ENCODE measurements at places on chromosomes 12 and 14. TPM values are rescaled to one million over a fixed set of nuclear protein-coding genes. Genes with fewer than 3 reads are reported as not detected.

The GALNT16 gene
- 6.3 TPM for total RNA-seq

The AQP6 gene
- not detected for total RNA-seq

The ADAM21 gene
- total RNA-seq: not detected

The RAP1B gene
- 112 TPM for total RNA-seq

The NGB gene
- 0.55 TPM for total RNA-seq

The RNASE1 gene
- 2.2 TPM for total RNA-seq

DNA sequence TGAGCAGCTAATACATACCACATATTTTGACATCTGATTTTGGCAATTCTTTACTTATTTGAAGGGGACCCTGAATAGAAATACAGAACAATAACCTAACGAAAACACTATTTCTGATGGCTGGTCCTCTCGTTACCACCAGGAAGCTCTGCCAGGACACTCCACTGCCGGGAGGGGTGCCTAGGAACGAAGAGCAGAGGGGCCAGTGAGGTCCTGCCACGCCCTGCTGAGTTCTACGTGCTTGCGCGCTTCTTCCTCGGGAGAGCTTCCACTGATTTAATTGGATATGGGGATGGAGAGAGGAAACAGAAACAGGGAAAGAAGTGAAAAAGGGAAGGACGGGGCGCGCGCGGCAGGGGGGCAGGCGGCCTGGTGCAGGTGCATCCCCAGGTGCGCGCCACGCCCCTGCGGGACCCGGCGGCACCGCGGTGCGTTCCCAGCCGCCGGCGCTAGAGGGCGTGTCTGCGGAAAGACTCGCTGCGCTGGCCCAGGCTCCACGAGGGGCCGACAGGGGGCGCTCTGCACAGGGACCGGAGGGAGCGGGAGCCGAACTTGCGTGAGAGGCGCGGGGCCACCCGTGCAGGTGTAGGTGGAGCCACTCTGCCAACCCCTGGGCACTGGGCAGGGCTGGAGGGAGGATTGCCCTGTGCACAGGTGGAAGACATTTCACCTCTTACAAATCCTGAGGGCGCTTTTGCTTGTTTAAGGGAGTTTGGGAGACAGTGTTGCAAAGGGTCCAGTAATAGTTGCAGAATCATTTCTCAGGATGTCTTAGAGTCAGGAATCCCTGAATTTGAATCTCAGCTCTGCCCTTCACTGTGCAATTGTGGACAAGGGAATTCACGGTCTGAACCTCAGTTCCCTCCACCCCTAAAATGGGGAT is 986.3 kb upstream of the TMEM132C start:
- peak; percentile 99 for DNase-seq
- H3K27me3 ChIP-seq: no peaks in the 10 kb centered on the region
- H3K27ac ChIP-seq: no peak overlapping the region
- H3K36me3 ChIP-seq: no peaks in the 10 kb centered on the region

DNA sequence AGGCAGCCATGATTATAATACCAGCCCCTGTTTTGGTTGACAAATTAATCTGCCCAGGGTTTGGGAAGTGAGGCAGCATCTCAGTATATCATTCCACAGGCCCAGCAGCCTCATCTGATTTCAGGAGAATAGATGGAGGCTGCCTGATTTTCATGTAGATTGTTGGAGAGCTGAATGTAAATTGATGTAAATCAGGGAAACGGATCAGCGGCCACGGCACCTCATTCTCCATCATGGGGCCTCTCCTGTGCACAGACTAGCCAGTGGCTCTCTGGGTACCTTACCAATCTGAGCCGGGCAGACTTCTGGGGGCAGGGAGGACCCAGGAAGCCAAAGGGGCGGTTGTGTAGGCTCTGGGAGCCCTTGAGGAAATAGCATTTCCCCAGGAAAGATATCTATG is 63.7 kb upstream of the GSC start:
- H3K27me3 ChIP-seq: no peaks in the 10 kb centered on the region
- H3K27ac ChIP-seq: no peak overlapping the region
- H3K4me1 ChIP-seq: no peaks in the 10 kb centered on the region
- no peak overlapping the region for H3K4me3 ChIP-seq

DNA sequence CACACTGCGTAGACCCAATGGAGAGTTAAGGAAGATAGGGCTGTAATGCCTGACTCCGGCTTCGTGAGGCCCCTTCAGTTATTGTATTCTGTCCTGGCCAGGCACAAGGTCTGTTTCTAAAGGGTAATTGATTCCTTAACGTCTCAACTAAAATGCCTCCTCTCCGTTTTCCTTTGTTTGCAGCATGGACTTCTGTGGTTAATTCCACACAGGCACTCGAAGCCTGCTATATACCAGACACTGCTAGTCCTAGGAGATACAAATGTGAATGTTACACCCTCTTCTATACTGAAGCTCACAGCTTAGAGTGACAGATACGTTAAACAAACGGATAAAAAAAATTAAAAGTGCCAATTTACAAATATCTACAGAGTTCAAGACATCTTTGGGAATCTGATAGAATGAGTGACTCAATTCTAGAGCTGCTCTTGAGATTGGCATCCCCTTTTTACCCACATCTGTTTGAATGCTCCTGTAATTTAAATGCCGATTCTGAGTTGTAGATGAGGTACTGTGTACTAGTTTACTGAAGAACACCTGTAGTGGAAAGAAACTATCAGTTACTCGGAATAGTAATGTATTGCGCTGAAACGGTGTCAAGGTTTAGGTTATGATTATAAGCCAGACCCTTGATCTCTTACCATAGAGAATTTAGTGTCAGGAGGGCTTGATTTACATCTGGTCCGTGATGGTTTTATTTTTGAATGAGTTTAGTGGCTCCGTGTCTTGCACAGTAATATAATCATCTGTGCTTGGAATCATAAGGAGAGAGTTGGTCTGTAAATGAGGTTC is 784 bp downstream of the PSMA6 start:
- H3K4me1 ChIP-seq: no peaks in the 10 kb centered on the region
- no peak for DNase-seq

- H3K27me3 ChIP-seq: no peaks in the 10 kb centered on the region
- no peaks in the 10 kb centered on the region for H3K4me1 ChIP-seq
- H3K27ac ChIP-seq: no peak overlapping the region
- DNase-seq: no peak
These were observed 107.0 kb downstream of the ATXN7L3B start for GRCh38 chr12:74644681-74645080.

DNA sequence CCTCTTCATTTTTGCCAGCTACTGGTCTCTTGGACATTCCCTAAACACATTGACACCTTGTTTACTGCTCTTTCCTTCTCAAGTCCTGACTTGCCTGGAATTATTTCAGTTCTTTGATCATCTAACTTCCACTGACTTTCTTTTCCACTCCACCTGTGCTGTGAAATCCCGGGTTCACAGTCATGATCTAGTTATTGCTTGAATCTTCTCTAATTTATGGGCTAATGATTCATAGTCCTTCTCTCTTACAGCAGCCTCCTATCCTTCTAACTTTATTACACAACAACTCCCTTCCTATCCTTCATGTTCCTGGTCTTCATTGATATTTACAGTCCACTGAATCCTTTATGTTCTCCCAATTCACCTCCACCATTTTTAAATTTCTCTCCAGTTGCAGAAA is 260.1 kb downstream of the C12orf75 start:
- no peaks in the 10 kb centered on the region for H3K4me1 ChIP-seq
- no peak for DNase-seq
- H3K36me3 ChIP-seq: no peaks in the 10 kb centered on the region
- no peaks in the 10 kb centered on the region for H3K27me3 ChIP-seq
- no peak overlapping the region for H3K4me3 ChIP-seq
- no peak overlapping the region for H3K27ac ChIP-seq

DNA sequence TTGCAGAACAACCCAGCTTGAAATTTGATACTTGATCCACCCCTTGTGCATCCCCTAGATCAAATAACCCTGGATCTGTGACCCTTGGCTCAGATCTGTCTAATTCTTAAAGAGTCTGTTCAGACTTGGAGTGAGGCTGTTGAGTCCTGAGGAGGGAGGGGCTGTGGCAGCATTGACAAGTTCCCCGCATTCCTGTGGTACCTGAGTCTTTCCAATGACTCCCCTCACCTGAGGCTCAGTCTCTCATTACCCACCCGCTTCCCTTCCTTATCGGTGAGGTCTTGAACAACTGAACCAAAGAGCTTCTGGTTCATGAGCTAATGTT is 16.1 kb upstream of the HDAC7 start:
- H3K4me1 ChIP-seq: no peaks in the 10 kb centered on the region
- no peaks in the 10 kb centered on the region for H3K27me3 ChIP-seq
- H3K27ac ChIP-seq: no peak overlapping the region
- H3K4me3 ChIP-seq: no peak overlapping the region

DNA sequence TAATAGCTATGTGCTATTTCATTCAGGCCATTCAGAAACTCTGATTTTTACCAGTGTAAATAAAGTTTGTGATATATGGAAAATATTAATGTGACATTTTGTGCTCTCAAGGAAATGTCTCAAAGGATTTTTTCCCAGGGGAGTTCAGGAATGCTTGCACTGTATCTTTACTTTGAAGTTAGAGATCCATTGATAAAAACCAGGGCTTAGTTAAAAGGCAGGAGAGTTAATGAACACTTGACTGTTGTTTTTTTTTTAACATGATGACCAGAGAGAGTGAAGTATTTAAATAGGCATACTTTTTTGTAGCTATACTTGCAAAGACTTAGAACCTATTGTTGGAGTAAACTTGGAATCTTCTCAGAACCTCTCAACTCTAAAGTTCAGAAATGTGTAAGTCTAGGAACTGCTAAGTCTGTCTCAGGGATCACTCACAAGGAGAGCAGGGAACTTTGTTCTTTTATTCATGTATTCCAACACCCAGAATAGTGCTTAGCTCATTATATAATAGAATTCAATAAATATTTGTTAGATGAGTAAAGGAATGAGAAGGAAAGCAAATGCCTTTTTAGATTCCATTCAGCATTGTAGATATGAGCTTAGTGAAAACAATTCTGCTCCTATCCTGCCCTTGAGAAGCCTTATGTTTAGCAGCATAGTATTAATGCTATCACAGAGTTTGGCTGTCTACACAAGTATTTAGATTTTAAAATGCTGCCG is 117.5 kb downstream of the DAAM1 start:
- no peaks in the 10 kb centered on the region for H3K36me3 ChIP-seq
- H3K4me1 ChIP-seq: no peaks in the 10 kb centered on the region
- H3K4me3 ChIP-seq: no peak overlapping the region
- no peak for DNase-seq
- no peak overlapping the region for H3K27ac ChIP-seq

- H3K36me3 ChIP-seq: no peaks in the 10 kb centered on the region
- no peak for DNase-seq
- H3K27me3 ChIP-seq: no peaks in the 10 kb centered on the region
- H3K4me3 ChIP-seq: no peak overlapping the region
- H3K27ac ChIP-seq: no peak overlapping the region
- H3K4me1 ChIP-seq: no peaks in the 10 kb centered on the region
These were observed 67.2 kb downstream of the ASCL1 start for GRCh38 chr12:103024650-103025049.

GRCh38 chr14:55285048-55285652 is 13.9 kb downstream of the FBXO34 start:
- no peak overlapping the region for H3K4me3 ChIP-seq
- no peak overlapping the region for H3K27ac ChIP-seq
- H3K4me1 ChIP-seq: no peaks in the 10 kb centered on the region
- no peak for DNase-seq
- no peaks in the 10 kb centered on the region for H3K27me3 ChIP-seq

GRCh38 chr12:127635838-127636237 is 631.1 kb upstream of the TMEM132C start:
- no peak overlapping the region for H3K4me3 ChIP-seq
- DNase-seq: no peak
- H3K4me1 ChIP-seq: no peaks in the 10 kb centered on the region

GRCh38 chr14:77053046-77053841 is 24.7 kb upstream of the IRF2BPL start:
- H3K36me3 ChIP-seq: no peaks in the 10 kb centered on the region
- no peak overlapping the region for H3K27ac ChIP-seq
- H3K4me1 ChIP-seq: no peaks in the 10 kb centered on the region
- peak; percentile 93 for DNase-seq
- H3K4me3 ChIP-seq: no peak overlapping the region

GRCh38 chr14:102525219-102525928 is 15.8 kb upstream of the ANKRD9 start:
- no peak for DNase-seq
- no peaks in the 10 kb centered on the region for H3K27me3 ChIP-seq
- peak overlapping the region; percentile 33 for H3K4me3 ChIP-seq
- no peaks in the 10 kb centered on the region for H3K36me3 ChIP-seq
- no peaks in the 10 kb centered on the region for H3K4me1 ChIP-seq

DNA sequence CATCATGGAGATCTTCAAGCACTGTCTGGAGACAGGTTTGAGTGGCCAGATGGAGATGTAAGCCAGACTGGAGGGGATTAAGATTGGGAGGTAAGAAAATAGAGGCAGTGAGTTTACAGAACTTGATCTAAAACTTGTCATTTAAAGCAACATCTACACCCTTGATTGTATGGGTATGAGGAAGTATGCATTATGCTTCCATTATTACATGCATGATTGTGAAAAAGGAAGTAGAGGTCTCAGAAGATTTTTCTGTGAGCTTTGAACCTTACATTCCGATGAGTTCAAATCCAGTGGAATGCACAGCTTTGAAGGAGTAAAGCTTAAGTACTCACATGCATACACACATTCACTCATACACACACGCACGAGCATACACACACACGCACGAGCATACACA is 550.8 kb downstream of the MED13L start:
- H3K27ac ChIP-seq: no peak overlapping the region
- DNase-seq: no peak
- no peaks in the 10 kb centered on the region for H3K4me1 ChIP-seq
- H3K27me3 ChIP-seq: no peaks in the 10 kb centered on the region
- no peak overlapping the region for H3K4me3 ChIP-seq

DNA sequence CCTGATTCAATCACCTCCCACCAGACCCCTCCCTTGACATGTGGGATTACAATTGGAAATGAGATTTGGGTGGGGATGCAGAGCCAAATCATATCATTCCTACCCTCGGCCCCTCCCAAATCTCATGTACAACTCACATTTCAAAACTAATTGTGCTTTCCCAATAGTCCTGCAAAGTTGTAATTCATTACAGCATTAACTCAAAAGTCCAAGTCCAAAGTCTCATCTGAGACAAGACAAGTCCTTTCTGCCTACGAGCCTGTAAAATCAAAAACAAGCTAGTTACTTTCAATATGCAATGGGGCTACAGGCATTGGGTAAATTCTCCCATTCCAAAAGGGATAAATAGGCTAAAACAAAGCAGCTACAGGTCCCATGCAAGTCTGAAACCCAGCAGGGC is 634.6 kb downstream of the SLC6A15 start:
- no peaks in the 10 kb centered on the region for H3K4me1 ChIP-seq
- H3K4me3 ChIP-seq: no peak overlapping the region
- H3K27me3 ChIP-seq: no peaks in the 10 kb centered on the region

GRCh38 chr12:78787576-78787975 is 77.0 kb upstream of the SYT1 start:
- H3K36me3 ChIP-seq: no peaks in the 10 kb centered on the region
- H3K27ac ChIP-seq: no peak overlapping the region
- H3K27me3 ChIP-seq: no peaks in the 10 kb centered on the region
- no peak for DNase-seq
